Activated naive CD4-positive, alpha-beta T cell (primary cell): ENCODE measurements at places on chromosomes 1 and 21.

DNA sequence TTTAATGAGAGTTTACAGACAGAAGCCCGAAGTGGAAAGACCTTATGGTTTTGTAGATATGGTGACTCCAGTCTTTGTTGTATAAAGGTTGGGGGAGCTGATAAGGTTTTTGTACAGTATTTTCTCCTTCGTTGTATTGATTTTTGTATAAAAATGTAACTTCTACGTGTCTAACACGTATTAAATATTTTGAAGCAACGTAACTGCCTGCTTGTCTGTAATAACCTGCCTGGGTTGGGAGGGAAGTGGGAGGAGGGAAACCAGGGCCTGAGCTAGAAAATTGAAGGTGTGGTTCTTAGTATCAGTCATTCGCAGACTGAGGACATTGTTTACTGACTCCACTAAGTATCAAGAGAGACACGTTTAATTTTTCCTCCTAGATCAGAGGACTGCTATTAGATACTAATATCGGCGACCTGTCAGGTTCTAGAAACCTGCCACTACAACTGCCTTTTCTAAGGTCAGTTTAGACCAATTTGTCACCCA is 2.2 kb downstream of the IER5 start:
- DNase-seq: no peak

- DNase-seq: no peak
These were observed 151.9 kb downstream of the CASZ1 start for GRCh38 chr1:10644307-10645128.

- DNase-seq: no peak
These were observed 125.7 kb upstream of the TMPRSS2 start for GRCh38 chr21:41633627-41634026.

DNA sequence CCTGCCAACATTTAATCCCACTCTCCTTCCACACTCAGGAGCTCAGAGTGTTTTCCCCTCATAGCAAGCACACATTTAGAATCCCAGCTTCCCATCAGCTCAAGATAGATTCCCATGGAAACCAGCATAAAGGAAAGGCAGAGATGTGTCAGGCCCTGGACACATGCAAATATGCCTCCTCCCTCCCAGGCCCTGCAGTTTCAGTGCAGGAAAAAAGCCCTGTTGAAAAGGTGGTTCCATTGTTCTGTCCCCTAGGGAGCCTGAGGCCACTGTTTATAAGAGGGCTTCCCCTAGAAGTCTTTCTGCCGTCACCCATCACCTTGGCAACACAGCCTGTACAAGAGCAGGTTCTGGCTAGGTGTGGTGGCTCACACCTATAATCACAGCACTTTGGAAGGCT is 3.6 kb downstream of the CACNA1S start:
- DNase-seq: no peak

GRCh38 chr21:38303300-38303699 is 46.5 kb downstream of the KCNJ15 start:
- DNase-seq: no peak

DNA sequence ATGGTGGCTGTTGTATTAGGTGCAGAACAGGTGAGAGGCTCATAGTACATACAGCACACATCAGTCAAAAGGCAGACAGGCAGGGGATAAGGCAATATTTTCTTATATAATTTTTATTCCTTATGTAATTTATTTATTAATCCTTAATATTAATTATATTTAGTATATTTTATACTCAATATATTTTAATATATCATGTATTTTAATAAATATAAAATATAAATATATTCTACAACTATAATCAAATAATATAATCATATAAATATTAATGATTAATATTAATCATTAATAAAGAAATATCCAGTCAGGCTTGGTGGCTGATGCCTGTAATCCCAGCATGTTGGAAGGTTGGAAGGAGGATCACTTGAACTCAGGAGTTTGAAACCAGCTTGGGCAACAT is 17.7 kb upstream of the ACBD3 start:
- no peak for DNase-seq

GRCh38 chr1:68049941-68050878 is at the start of gene DIRAS3:
Gene DIRAS3 (minus strand): TSS chr1:68050627. CDS start chr1:68047297, 3,330 bp downstream.
- no peak for DNase-seq

DNA sequence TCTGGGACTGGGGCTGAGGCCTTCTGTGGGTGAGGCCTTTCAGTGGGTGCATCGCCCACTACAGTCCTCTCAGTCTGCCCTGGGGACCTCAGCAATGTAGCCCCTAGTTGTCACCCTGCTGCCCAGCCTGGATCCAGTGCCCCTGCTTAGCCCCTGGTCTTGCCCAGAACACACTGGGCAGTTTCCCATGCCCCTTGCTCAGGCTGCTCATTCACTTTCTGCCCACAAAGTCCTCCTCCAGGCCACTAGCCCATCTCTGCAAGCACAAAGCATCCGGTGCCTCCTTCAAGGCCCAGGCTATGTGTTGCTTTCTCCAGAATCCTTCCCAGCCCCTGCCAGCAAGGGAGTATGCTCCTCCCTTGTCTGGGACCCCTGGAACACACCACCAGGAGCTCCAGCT is 5.4 kb upstream of the ADORA1 start:
- DNase-seq: no peak

GRCh38 chr1:223180731-223181321 is 37.8 kb upstream of the TLR5 start:
- no peak for DNase-seq

- DNase-seq: peak; percentile 35
These were observed 450 bp upstream of the POU3F1 start for GRCh38 chr1:38046884-38047602.

DNA sequence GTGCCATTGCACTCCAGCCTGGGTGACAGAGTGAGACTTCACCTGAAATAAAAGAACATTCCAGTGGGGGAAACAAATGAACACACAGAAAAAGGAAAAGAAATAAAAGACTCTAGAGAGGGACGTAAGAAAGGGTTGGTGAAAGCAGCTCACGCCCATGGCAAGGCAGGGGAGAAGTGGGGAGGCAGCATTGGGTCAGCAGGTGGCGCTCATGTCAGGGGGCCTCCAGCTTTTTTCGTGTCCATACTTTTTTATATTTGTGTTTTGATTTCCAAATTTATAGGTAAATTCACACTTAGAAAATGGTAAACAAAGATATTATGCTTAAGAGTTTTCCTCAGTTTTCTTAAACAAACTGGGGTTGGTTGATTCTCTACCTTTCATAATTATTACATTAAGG is 45.5 kb downstream of the VPS13D start:
- DNase-seq: peak; percentile 3

GRCh38 chr1:28280977-28281381 is 21.7 kb downstream of the SESN2 start:
- no peak for DNase-seq

GRCh38 chr1:56910441-56910985 is 55.3 kb downstream of the C8B start:
- DNase-seq: no peak

DNA sequence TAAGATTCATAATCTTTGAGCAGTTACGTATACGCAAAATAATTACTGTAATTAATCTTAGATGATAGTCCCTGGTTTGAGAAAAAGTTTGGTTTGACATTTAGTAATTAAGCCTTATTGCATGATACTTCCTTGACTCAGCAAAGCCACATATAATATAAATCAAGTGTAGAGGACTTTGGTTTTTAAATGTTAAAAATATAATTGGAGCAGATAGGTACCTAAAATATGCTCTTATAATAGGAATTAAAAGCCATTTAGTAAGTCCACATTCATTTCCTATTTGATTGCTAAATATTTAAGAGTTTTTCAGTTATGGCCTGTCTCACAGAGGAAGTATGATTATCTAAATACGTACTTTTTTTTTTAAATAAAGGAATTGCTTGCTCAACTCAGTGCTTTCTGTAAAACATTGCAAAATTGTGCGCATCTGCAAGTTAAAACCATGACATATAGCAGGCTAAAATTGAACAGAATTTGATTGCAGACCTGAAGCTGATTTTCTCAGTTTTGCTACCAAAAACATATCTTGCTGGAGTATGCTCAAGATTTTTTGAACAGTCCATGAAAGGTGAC is 20.4 kb downstream of the RPE65 start:
- no peak for DNase-seq

- no peak for DNase-seq
These were observed 11.2 kb upstream of the H3-3A start for GRCh38 chr1:226051365-226051764.

GRCh38 chr1:111647736-111648135 is 28.1 kb downstream of the RAP1A start:
- DNase-seq: no peak

DNA sequence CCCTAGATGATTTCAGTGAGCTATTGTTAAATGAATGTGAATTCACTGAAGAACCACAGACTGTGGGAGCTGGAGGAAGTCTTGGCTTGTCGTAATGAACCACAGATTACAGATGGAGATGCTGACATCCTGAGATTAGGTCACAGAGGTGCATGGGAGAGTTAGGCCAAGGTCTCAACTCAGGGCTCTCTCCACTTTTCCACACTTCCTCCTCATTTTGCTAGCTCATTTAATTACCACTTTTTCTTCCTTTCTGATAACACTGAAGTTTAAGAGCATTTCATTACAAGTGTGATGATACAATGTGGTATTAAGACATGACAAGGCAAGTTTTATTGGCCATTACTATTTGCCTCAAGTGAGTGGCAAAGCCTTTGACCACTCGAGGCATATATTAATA is 30.8 kb downstream of the ST6GALNAC3 start:
- no peak for DNase-seq
